ENCODE measurements at places on chromosomes 16 and 17. TPM values are rescaled to one million over a fixed set of nuclear protein-coding genes. Genes with fewer than 3 reads are reported as not detected.

TMEM220 gene
- total RNA-seq: 1.3 TPM

DNA sequence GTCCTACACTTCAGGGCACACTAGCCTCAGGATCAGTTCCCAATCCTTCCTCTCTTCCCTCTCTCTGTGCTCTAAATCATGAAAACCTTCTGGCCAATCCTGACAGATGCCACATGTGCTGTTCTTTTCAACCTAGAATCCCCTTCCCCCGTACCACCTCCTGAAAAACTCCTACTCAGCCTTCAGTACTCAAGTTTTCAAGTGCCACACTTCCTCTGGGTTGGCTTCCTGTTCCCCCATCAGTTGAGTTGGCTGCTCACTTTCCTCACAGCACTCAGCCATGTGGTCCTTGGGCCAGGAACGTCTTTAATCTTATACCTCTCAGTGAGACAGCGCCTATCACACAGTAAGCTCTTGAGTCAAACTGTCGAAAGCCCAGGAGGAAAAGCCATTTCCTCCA is 3.3 kb downstream of the ASPHD1 start:
- DNase-seq: no peak
- no peak overlapping the region for H3K4me3 ChIP-seq
- peaks cover 3% of the 10 kb centered on the region for H3K36me3 ChIP-seq
- no peak overlapping the region for H3K27ac ChIP-seq

DNA sequence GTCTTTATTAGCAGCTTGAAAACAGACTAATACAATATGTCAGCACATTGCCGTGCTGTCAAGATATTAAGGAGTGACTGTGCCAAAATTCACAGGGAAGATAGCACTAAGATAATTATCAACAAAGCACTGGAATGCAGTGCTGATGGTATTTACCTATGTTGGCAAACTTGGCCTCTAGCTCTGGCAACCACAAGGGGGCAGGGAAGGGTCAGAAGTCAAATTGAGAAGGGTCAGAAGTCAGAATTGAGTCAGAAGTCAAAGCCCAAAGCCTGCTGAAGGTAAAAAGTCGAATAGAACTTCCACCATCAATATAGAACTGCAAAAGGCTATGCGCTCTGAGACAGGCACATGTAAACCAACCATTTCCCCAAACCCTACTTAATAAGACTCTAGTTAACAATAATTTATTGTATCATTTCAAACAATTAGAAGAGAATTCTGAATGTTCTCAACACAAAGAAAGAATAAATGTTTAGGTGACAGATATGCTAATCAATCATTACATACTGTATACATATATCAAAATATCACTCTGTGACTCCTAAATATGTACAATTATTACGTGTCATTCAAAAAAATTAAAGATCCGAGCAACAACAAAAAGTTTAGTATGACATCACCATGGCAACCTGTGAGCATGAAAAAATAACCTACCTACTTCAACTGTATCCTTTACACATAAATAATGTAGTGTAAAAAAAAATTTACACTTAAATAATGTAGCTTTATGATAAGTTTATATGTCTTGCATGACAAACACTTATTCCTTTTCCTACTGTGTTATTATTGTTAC is 916.1 kb downstream of the KCNJ2 start:
- H3K27me3 ChIP-seq: no peaks in the 10 kb centered on the region
- no peak for DNase-seq
- no peaks in the 10 kb centered on the region for H3K4me1 ChIP-seq
- H3K4me3 ChIP-seq: no peak overlapping the region
- H3K36me3 ChIP-seq: no peaks in the 10 kb centered on the region

GRCh38 chr16:66948134-66948836 is 12.8 kb upstream of the CES3 start:
- peak overlapping the region; percentile 52 for H3K4me3 ChIP-seq
- no peak for DNase-seq
- H3K4me1 ChIP-seq: peaks cover 9% of the 10 kb centered on the region
- H3K27me3 ChIP-seq: peaks cover 20% of the 10 kb centered on the region
- no peak overlapping the region for H3K27ac ChIP-seq

DNA sequence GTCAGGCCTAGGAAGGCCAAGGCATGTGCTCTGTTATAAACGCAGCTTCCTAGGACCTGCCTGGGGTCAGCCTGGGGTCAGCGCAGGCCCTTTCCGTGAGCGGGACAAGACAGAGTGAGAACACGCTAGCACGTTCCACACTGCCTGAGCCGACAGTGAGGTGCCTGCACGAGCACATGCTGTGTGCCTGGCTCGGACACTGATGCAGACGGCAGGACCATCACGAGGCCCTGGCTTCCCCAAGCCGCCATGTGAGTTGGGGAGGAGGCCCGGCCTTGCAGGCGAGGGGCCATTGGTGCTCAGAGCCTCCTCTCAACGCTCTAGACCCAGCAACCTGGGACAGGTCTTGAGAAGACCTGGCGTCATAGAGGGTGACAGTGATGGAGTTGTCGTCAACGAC is 9.1 kb downstream of the TMEM204 start:
- DNase-seq: no peak
- no peak overlapping the region for H3K4me3 ChIP-seq
- no peaks in the 10 kb centered on the region for H3K27me3 ChIP-seq
- H3K4me1 ChIP-seq: peaks cover 6% of the 10 kb centered on the region
- no peaks in the 10 kb centered on the region for H3K36me3 ChIP-seq
- H3K27ac ChIP-seq: no peak overlapping the region

KRT15 gene
- 0.26 TPM for total RNA-seq

TP53TG3 gene
- total RNA-seq: not detected

DNA sequence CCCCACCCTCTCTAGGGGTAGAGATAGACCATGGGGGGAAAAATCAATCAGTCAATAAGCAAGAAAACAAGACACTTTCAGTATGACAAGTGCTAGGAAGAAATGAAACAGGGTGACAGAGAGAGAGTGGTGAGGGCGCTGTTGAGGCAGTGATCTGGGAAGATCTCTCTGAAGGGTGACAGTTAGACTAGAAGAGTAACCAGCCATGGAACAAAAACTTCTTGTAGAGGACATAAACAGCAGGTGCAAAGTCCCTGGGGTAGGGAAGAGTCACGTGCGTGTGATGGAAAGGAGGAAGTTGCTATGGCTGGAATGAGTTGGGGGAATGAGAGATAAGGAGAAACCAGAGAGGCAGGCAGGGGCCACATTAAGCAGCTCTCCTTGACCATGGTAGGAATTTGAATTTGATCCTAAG is 16.8 kb upstream of the EMP2 start:
- no peak overlapping the region for H3K4me3 ChIP-seq
- H3K4me1 ChIP-seq: no peaks in the 10 kb centered on the region
- DNase-seq: no peak
- H3K27me3 ChIP-seq: peaks cover 9% of the 10 kb centered on the region
- H3K36me3 ChIP-seq: no peaks in the 10 kb centered on the region
- H3K27ac ChIP-seq: no peak overlapping the region

CPNE2 gene
- 17.0 TPM for total RNA-seq

GRCh38 chr16:66295761-66296546 is 70.5 kb upstream of the CDH5 start:
- H3K36me3 ChIP-seq: no peaks in the 10 kb centered on the region
- no peak overlapping the region for H3K27ac ChIP-seq
- DNase-seq: no peak
- H3K27me3 ChIP-seq: peaks cover 30% of the 10 kb centered on the region
- no peak overlapping the region for H3K4me3 ChIP-seq
- no peaks in the 10 kb centered on the region for H3K4me1 ChIP-seq

TXNL4B gene
- total RNA-seq: 12.8 TPM

DNA sequence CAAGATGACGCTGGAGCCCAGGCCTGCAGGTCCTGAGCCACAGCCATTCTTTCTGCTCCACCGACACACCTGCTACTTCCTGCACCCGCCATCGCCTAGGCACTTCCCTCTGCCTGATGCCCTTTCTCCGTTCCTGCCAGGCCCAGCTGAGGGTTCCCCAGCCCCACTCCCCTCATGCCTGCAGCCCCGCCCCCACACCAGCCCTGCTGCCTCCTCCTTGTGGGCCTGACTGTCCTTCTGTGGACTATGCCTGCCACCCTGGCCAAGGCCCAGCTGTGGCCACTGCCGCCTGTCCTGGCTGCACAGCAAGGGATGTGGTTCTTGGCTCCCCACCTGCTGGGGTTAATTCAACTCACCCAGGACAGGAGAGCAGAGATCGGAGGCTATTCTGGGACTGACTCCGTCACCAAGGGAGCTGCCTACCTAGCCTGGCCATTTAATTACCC is 7.5 kb downstream of the NATD1 start:
- no peaks in the 10 kb centered on the region for H3K27me3 ChIP-seq
- no peaks in the 10 kb centered on the region for H3K4me1 ChIP-seq
- DNase-seq: no peak
- no peaks in the 10 kb centered on the region for H3K36me3 ChIP-seq
- H3K4me3 ChIP-seq: no peak overlapping the region

DNA sequence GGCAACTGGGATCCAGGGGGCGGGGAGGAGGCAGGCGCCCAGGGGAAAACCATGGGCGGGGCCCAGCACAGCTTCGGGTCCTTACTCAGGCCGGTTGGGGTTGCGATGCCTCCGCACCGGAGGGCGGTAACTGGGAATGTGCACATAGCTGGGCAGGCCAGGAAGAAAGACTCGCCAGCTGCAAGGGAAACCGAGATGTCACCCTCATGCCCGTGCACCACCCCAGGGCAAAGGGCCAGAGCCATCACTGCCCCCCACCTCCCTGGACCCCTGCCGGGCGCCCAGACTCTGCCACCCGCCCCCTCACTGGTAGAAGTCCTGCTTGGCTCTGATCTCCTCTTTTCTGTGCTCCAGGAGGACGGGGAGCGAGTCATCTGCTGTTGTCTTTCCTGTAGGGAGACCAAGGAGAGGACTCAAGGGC is 6.7 kb downstream of the ALOX12B start:
- peaks cover 44% of the 10 kb centered on the region for H3K27me3 ChIP-seq
- H3K4me3 ChIP-seq: no peak overlapping the region
- H3K27ac ChIP-seq: no peak overlapping the region
- DNase-seq: no peak
- H3K36me3 ChIP-seq: no peaks in the 10 kb centered on the region

DNA sequence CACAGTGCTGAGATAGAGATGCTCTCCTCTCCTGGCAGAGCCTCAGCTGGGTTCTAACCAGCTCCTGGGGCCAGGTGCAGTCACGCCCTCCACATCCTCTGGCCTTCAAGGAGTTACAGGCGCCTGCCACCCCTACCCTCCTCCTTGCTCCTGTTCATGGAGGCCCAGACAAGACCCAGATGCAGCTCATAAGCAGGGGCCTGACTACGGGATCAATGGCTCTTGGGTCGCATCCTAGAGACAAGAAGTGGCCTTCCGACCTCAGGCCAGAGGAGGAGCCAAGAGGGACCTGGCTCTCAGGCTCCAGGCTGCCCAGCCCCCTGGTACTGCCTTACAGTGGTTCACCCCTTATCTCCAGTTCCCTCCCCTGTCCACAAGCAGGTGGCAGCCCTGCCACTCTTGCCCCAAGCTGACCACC is 23.0 kb downstream of the ARHGAP27 start:
- no peaks in the 10 kb centered on the region for H3K36me3 ChIP-seq
- no peaks in the 10 kb centered on the region for H3K27me3 ChIP-seq
- no peaks in the 10 kb centered on the region for H3K4me1 ChIP-seq
- DNase-seq: no peak
- H3K27ac ChIP-seq: no peak overlapping the region

DNA sequence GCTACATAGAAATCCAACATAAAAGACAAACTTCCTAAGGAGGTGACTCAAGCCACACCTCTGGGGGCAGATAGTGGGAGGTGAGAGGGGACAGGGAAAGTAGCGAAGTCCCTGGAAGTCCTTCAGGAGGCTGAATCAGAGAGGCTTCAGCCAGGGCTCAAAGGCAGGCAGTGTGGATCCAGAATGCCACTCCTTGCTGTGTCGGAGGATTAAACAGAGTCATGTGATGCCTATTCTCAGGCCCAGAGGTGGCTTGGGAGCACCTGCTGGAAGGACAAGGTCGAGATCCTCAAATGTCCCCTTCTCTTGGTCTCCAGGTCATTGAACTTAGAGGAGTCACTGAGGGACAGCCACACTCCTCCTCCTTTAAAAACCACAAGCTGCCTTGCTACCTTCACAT is 391.1 kb downstream of the SOX9 start:
- no peak overlapping the region for H3K27ac ChIP-seq
- no peaks in the 10 kb centered on the region for H3K27me3 ChIP-seq
- DNase-seq: no peak
- H3K4me3 ChIP-seq: no peak overlapping the region
- H3K4me1 ChIP-seq: peaks cover 62% of the 10 kb centered on the region
- no peaks in the 10 kb centered on the region for H3K36me3 ChIP-seq

- peaks cover 38% of the 10 kb centered on the region for H3K36me3 ChIP-seq
- peaks cover 8% of the 10 kb centered on the region for H3K4me1 ChIP-seq
- H3K27me3 ChIP-seq: no peaks in the 10 kb centered on the region
- no peak for DNase-seq
- H3K27ac ChIP-seq: no peak overlapping the region
Observed at GRCh38 chr16:67878846-67879245, 5.8 kb upstream of the NRN1L start.

CACNA1G gene
- 0.27 TPM for total RNA-seq

DNA sequence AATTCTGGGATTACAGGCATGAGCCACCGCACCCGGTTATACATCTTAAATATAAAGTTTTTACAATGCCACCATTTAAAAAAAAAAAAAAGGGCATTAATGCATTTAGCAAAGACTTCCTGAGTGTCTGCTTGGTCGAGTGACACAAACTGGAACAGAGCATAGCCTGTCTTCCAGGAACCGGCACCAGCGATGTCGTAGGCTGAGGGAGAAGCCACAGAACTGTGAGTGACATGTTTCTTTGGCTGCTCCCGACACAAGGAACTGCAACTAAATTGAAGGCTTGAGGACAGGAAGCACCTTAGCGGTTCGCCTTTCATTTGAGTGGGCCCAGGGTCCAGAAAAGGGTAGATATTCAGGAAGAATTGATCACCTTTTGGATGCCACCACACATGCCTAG is 717.8 kb downstream of the MAF start:
- no peaks in the 10 kb centered on the region for H3K27me3 ChIP-seq
- no peak for DNase-seq
- H3K27ac ChIP-seq: no peak overlapping the region
- H3K36me3 ChIP-seq: no peaks in the 10 kb centered on the region

GRCh38 chr17:36870720-36870999 is 66.6 kb upstream of the LHX1 start:
- no peak overlapping the region for H3K4me3 ChIP-seq
- DNase-seq: no peak
- H3K36me3 ChIP-seq: no peaks in the 10 kb centered on the region
- H3K4me1 ChIP-seq: no peaks in the 10 kb centered on the region

MT1E gene
- total RNA-seq: 11.9 TPM

FBXO39 gene
- total RNA-seq: 0.93 TPM

DNA sequence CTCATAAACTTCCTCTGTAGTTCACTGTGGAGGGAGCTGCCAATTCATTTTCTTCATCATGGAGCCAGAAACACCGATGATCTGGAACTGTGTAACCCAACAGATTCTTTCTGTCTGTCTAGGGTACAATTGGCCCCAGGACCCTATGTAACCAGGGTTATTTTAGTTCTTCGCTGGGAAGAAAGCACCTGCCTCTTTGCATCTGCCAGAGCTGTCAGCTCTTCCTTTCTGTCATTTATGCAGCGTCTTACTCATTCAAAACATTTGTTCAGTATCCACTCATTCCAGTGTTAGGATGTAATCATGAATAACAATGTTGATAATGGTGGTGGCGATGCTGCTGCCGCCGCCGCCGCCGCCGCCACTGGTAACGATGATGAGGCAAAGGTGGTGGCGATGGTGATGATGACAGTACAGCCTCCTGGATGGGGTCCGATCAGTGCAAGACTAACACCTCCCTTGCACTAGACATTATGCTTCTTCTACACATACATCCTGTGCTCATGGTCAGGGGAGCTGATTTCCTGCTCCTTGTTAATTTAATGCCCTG is 46.1 kb downstream of the IRX5 start:
- H3K36me3 ChIP-seq: no peaks in the 10 kb centered on the region
- no peaks in the 10 kb centered on the region for H3K4me1 ChIP-seq
- no peak overlapping the region for H3K4me3 ChIP-seq
- H3K27ac ChIP-seq: no peak overlapping the region
- peaks cover 2% of the 10 kb centered on the region for H3K27me3 ChIP-seq
